ENCODE measurements at places on chromosomes 16 and 17.

- DNase-seq, result no peak
Observed at GRCh38 chr16:87701078-87701460, 64.7 kb downstream of the KLHDC4 start.

- DNase-seq, result no peak
Observed at GRCh38 chr16:89316701-89317100, 99.2 kb downstream of the ZNF778 start.

GRCh38 chr17:36980280-36980761, 31.6 kb downstream of the AATF start:
- no peak for DNase-seq

DNA sequence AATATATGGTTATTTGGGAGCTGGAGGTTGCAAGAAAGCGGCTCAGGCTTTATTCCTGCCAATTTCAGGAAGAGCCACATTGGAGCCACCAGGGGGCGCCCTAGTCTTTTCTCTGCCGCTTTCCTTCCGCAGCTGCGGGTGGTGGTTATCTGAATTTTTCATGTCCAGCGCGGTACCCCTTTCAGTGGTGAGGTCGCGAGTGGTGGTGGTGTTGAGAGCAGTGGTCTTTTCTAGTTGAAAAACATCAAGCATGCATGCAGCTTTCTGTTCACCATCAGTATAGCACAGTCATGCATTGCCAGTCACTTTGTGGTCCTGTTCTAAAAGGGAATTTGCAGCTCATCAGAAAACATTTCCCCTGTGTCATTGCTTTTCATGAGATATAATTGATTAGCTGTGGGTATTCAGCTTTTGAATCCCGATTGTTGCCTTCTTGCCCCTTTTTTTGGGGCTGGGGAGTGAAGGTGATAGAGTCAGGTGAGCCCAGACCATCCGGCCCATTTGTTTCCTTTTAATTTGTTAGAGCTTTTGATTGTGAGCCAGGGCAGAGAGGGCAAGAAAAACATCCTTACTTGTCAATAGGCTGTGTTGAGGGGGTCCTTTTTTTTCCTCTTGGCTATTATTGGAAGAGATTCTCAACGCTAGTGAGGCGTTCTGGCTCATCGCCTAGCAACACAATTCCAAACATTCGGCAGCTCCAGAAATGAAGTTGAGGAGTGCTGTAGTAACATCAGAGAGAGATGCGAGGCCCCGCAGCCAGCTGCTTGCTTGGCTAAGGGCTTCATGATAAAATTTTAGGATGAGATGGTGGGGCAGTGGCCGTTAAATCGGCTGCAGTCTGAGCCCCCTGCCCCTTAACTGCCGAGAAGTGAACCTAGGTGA, 119.0 kb downstream of the SNX29 start:
- DNase-seq, result peak; percentile 70

DNA sequence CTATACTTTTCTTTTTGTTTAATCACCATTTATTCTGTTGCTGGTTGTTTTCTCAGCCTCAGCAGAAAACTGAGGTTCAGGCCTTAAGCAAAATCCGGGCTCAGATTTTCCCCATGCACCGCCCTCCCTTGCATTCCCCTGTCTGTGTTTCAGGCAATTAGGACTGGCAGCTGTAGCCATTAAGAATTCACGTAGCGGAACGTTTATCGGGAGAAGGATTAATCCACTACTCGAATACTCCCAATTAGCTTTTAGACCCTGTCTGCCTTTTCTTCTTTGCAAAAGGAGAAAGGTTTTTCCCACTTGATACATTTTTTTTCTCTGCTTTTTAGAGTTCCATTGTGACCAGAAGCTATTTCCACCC, 173.1 kb downstream of the RPTOR start:
- no peak for DNase-seq

DNA sequence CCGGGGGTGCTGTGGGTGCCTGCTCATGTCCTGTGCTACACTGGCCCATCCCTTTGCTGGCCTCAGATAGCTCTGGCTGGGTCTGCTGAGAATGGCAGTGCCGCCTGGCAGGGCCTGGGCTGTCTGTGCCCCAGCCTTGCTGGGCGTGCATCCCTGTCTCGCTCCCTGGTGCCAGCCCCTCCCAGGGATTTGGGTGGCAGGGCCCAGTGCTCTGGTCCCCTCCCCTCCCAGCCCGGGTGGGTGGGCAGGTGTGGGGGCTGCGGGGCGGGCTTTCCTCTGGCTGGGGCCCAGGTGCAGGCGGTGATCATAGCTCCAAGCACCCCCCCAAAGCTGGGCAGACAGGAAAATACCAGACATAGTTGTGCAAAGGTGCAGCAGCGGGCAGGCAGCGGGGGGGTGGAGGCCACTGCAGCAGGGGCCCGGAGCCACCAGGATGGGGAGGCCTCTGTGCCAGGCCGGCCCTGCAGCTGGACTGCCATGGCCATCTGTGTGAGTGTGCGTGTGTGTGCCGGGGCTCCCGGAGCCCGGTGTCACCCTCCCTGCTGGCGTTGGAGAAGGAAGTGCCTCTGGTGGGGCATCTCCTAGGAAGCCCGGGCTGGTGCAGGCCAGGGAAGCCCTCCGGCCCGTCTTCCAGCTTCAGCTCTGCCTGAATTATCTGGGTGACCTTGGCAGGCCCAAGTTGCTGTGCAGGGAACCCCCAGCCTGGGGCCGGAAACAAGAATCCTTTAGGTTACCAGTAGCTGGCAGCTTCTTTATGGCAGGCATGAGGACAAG, 7.4 kb downstream of the GLIS2 start:
- DNase-seq, result no peak

DNA sequence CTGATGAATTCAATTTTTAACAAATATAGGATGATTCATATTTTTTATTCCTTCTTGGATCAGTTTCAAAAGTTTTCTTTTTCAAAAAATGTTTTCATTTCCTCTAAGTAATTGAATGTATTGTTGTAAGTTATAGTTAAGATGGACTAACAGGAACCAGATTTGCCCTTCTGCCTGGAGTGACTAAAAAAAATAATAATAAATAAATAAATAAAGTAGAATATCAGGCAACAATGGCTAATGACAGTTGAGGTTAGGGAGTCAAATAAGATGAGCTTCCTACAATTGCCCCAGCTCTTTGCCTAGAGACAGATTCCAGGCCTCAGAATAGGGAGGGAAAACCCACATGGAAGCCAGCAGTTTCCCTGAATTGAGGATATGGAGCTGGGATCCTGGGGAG, 73.7 kb upstream of the MSI2 start:
- no peak for DNase-seq

- DNase-seq, result no peak
Observed at GRCh38 chr17:43531955-43532354, 14.2 kb downstream of the ETV4 start.

GRCh38 chr17:63395075-63395805, 50.9 kb downstream of the CYB561 start:
- DNase-seq, result no peak
